ENCODE measurements at places on chromosomes 1 and 21.

DNA sequence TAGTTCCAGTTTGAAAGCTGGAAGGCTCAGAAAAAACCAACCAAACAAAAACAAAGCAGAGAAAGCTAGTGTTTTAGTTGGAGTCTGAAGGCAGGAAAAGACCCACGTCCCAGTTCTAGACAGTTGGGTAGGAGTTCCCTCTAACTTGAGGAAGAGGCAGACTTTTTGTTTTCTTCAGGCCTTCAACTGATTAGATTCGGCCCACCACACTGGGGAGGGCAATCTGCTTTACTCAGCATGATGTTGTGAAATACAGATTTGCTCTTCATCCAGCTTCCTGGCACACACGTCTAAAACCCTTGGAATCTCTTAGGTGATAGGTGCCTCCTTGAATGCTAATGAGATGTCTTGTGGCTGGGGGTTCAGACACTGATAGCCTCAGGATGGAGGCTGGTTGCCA lies 49.1 kb upstream of the CSF3R start:
- DNase-seq, result no peak

DNA sequence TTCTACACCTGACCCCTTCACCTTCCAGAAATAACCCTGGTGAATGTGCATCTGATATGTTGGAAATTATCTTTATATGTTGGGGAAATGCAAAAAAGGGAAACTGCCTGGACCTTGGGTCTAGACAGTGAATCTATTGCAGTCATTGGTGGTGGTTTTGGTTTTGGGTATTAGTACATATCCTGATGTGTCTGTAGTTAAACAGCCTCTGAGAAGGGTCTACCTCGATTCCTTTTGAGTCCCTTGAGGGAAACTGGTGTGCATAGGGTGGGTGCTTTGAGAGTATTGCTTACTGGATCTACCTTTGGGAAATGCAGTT lies 127.3 kb upstream of the KIAA0040 start:
- DNase-seq, result no peak

DNA sequence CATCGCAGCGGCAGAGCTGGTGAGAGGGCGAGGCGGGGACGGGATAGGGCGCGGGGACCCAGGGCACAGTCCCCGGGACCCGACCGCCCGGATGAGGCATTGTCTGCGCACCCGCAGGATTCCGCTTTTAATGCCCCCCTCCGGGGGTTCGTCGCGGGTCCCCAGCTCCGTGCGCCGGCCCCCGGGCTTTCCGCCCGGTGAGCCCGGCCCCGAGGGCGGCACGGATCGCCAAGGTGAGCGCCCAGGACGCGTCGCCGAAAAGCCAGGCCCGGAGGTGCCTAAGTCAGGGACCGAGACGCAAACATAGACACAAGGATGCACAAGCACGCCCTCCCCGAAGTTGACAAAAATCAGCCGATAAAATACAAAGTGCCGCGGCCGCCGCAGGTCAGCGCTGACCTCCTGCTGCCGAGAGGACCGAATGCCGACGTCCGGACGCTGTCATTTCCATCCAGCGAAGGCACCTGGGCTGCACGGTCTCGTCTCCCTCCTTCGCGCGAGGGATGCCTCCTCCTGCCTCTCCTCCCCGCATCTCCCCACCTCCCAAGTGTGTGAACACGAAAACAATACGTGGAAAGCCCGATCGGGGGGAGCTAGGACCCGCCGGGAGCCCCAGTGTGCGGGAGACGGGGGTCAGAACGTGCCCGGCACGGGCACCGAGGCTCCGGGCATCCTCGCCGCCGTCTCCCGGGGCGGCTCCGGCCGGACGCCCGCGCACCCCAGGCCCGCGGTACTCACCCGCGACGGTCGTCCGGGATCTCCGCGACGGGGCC lies 101.1 kb upstream of the SOD1 start:
- peak; percentile 78 for DNase-seq

DNA sequence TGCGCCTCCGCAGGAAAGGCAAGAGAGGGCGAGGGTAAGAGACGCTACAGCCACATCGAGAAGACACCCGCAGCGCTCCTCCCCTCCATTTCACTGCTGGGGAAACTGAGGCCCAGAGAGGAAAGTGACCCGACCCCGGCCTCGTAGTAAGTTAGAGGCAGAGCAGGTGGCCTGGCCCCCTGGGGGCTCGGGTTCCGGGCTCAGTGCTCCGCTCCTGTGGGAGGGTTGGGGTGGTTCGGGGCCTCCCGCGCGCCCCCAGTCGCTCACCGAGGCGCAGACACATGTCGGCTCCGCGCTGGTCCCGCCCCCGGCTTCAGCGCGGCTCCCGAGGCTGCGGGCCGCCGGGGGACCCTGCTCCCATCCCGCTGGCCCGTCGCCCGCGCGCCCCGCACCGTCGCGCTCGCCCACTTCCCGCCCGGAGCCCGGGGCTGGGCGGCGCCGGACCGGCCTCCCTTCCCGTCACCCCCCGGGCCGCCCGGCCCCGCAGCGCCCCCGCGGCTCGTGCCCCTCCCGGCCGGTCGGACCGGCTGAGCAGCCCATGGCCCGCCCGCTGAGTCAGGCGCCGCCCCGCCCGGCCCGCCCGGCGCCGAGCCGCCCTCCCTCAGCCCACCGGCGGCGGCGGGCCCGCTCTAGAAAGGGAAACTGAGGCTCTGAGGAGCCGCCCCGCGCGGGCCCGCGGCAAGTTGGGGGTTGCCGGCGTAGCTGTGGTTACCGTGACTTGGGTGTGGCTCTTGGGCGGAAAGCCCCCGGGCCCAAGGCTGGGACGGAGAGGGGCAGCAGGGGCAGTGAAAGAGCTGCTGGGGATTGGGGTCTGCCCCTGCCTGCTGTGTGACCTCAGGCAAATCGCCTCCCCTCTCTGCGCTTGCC lies at the start of gene TMEM54:
Gene TMEM54, minus strand, starts transcription at position 434 of the 867 bp plus-strand sequence. Its CDS starts 151 bp downstream, at position 283.
- no peak for DNase-seq

DNA sequence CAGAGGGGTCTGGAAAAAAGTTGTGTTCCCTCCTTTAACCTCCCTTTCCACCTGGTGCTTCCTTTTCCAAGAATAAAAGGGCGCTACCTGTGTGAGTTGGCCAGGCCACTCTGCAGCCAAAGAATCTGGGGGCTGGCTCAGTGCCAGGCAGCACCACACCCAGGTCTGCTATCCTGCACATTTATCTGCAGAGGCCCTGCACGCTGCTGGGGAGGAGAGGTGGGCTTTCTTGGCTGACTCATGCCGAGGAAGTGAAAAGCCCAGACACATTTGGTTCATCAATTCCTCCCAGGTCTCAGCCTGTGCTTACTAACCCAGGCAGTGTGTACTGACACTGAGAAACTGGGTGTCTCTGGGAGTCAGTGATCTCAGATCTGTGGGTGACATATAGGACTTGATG lies 79.8 kb upstream of the F3 start:
- no peak for DNase-seq

- DNase-seq, result no peak
Measured at GRCh38 chr1:242425232-242425631, 99.3 kb downstream of the PLD5 start.

- DNase-seq, result no peak
Measured at GRCh38 chr21:42854246-42855010, 24.9 kb downstream of the WDR4 start.

- no peak for DNase-seq
Measured at GRCh38 chr1:63046539-63046938, 262.6 kb downstream of the ATG4C start.

- no peak for DNase-seq
Measured at GRCh38 chr1:156502391-156502893, 1.9 kb upstream of the MEF2D start.
